ENCODE measurements at places on chromosomes 5 and 9.

GRCh38 chr9:86983620-86984259 lies 36.4 kb upstream of the GAS1 start:
- peak; percentile 20 for DNase-seq

DNA sequence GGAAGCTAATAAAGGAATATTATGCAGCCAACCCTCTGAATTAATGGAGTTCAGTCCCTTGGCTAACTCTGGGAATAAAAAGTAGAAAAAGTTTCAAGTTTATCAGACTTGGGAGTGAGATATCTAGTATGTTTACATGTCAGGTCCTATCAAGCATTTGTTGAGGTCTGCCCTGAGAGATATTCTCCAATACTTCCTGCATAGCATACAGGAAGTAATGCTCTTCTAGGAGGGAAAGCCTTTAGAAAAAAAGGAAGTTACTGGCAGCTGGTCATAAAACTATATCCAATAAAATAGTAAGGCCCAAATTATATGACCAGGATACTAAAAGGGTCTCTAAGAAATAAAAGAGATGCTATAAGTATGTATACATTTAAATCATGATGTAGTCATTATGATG lies 594.1 kb upstream of the FTMT start:
- DNase-seq = no peak

- no peak for DNase-seq
Observed at GRCh38 chr9:36858805-36859375, 175.2 kb downstream of the PAX5 start.

DNA sequence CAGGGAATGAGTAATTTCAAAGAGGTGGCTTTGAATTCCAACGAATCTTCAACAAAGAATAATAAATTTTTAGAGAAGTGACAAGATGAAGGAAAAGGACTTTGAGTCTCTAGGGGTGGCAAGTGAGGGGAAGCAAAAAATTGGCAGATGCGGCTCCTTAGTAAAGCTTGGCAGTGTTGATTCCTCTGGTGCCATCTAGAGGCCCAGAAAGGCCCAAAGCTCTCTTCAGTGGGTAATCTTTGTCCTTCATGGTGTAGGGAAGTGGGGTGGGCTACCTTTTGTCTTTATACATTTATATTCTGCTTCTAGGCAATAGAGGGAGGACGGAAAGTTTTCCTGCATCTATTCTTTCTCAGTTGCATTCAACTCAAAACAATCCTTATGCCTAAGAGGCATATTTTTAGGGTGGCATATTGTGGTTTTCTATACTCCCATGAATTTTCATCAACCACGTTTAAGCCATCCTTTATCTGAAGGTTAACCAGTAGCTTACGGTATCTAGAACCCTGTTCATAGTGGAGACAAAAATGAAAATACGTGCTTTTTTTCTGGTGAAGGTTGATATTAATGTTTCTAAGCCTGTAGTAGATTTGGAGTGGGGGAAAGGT lies 17.5 kb upstream of the ROPN1L start:
- no peak for DNase-seq

DNA sequence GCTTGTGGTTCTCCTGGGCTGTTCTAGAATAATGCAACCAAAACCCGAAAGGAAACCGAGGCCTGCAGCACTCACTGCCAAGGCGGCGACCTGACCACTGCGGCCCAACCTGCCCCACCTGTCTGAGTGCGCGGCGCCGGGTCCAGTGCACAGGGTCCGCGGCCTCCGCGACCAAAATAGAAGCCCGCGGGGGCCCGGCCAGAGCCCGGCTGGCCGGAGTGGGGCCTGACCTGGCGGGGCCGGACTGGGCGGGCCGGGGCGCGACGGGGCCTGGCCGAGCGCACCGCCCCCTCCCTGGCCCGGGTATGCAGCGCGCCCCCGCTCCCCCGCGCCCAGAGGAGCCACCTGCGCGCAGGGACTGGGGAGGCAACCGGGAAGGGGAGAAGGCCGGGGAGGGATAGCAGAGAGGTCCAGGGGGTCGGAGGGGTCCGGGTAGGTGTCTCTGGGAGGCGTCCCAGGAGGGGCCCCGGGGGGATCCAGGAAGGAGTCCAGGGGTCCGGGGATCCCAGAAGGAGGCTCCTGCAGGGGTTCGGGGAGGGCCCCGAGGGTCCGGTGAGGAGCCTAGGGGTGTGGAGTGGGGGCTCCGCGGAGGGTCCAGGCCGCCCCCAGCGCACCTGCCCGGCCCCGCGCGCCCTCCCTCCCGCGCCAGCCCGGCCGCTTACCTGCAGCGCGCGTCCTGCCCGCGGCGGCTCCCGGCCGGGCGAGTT lies 503 bp downstream of the SEMA4D start:
- no peak for DNase-seq

Measured in tibial nerve (tissue), 4 donors.